Stimulated activated CD4-positive, alpha-beta T cell treated with anti-CD3 and anti-CD28 coated beads, Interleukin-1b, Interleukin-23, amount 100 ng/mL, for 1 hour (primary cell): ENCODE measurements at places on chromosomes 1 and 21.

DNA sequence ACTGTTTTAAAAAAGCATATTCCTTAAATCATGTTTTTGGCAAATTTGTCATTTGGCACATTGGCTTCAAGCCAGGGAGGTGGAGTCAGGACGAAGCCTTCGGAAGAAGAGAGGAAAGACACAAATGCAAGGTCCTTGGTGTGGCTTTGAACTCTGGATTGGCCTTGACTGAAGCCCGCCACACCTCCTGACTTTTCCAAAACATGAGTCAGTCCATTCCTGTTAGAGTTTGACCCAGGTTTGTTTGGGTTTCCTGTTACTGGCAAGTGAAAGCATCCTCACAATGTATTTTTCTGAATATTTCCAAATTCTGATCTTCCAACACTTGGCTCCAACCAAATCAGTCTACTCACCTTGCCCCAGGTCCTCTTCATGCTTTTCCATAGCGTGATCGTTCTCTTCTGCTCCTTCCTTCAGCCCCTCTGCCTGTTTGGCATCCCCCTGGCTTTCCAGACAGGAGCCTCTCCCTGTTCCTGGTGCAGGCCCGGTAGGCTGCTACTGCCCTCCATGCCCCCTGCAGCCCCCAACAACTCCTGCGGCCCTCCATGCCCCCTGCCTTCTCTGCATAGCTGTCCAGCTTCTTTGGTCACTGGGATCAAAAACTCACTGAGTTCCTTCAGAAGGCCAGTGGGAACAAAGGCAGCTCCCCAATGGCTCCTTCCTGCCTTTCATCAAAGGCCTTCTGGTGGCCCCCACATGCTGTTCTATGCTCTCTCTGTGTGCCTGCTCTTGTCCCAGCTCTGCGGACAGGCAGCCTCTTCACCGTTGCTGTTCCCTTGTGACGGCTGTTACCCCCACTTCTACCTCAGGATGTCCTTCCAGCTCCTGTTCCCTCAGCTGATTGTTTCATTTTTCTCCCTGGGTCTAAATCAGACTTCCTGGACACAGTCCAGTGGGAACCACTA, 30.4 kb upstream of the SLC30A1 start:
- DNase-seq: no peak

DNA sequence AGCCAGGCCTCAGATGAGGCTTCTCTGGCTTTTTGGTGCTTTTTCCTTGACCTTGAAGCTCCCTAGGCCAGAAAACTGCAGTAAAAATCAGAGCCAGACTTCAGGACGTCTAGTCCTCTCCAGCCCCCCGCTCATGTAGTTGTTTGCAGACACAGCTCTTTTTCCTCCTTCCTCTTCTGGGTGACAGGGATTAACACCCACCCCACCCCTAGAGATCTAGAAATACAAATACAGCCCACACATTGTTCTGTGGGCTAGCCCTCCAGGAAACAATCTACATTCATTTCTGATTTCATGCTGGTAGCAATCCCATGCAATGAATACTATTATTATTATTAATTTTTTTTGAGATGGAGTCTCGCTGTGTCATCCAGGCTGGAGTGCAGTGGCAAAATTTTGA, 9.9 kb upstream of the CLSTN1 start:
- DNase-seq: no peak

GRCh38 chr21:44601596-44602462, 1.4 kb downstream of the KRTAP10-7 start:
- DNase-seq: no peak

- DNase-seq: no peak
Measured at GRCh38 chr1:27428316-27429028, 36.0 kb downstream of the GPR3 start.

DNA sequence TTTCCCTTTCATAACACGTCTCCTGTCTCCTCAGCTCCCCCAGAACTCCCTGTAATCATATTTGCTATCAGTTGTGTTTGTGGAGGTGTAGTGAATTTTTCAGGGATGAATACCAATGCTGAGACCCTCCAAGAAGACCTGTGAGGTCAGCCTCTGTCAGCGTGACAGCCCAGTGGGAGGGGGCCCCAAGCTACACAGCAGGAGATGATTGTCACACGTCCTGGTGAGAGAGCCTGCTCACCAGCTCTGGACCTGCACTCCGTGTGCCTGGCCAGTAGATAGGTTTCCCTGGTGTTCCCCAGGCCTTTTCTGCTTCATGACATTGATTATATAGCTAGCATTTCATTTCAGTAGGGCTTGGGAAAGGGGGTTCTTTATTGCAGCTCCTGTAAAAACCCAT, 421.5 kb downstream of the KIF26B start:
- no peak for DNase-seq

GRCh38 chr1:167676205-167676915, 45.4 kb upstream of the MPZL1 start:
- no peak for DNase-seq

GRCh38 chr1:86972262-86972661, 57.8 kb downstream of the HS2ST1 start:
- DNase-seq: no peak

DNA sequence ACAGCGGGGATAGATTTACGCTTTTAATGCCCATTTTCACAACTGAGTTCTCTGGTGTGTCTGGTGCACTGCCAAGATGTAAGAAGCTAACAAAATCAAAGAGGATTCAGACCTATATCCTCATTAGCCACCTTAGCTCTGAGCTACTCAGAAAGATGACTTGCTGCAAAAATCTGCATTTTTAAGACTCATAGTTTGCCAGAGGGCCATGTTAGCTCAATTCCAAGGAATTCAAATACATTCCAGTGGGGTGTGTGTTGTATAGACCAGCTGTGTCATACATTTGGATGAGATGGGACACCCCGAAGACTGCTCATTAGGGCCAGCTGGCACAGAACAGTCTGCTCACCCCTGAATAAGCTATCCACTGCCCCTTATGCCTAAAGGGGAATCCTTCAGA, 8.9 kb downstream of the DENND2D start:
- no peak for DNase-seq
